Osteocyte (in vitro differentiated cells): ENCODE measurements at places on chromosomes 1 and 21. TPM values are rescaled to one million over a fixed set of nuclear protein-coding genes. Genes with fewer than 3 reads are reported as not detected.
A peak's percentile ranks its signal among the peaks of the same experiment; 100 is the strongest.

DNA sequence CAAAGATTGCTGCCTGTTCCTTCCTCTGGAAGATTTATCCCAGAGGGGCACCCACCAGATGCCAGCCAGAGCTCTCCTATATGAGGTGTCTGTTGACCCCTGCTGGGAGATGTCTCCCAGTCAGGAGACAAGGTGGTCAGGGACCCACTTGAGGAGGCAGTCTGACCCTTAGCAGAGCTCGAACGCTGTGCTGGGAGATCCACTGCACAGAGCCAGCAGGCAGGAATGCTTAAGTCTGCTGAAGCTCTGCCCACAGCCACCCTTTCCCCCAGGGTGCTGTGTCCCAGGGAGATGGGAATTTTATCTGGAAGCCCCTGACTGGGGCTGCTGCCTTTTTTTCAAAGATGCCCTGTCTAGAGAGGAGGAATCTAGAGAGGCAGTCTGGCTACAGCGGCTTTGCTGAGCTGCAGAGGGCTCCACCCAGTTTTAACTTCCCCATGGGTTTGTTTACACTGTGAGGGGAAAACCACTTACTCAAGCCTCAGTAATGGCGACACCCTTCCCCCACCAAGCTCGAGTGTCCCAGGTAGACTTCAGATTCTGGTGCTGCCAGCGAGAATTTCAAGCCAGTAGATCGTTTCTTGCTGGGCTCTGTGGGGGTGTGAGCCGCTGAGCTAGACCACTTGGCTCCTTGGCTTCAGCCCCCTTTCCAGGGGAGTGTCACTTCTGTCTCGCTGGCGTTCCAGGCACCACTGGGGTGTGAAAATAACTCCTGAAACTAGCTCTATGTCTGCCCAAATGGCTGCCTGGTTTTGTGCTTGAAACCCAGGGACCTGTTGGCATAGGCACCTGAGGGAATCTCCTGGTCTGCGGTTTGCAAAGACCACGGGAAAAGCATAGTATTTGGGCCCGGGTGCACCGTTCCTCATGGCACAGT, 51.1 kb upstream of the PDC start:
- DNase-seq, result no peak

DNA sequence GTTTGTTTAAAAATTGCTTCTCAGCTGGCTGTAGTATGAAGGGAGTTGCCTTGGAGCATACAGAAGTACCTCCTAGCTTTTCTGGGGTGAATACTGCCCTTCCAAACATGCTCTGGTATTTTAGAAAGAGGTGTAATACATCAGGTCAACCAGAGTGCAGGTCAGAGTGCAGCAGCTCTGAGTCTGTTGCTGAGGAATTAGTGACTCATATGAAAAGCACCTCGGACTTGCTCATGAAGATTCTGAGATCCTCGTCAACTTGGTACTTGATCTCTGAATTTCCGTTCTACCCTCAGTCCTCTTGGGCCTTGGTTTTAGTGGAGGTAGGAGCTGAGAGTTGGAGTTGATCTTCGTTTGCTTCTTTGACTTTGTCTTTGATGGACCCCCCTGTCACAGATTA, 67.3 kb downstream of the NOS1AP start:
- no peak for DNase-seq

- DNase-seq, result no peak
Measured at GRCh38 chr1:228295981-228296380, 88.1 kb downstream of the OBSCN start.

The LEFTY1 gene
- 0.24 and 0.40 TPM in 2 replicates for total RNA-seq

- DNase-seq, result no peak
Measured at GRCh38 chr1:30273456-30273855, 449.9 kb downstream of the MATN1 start.

DNA sequence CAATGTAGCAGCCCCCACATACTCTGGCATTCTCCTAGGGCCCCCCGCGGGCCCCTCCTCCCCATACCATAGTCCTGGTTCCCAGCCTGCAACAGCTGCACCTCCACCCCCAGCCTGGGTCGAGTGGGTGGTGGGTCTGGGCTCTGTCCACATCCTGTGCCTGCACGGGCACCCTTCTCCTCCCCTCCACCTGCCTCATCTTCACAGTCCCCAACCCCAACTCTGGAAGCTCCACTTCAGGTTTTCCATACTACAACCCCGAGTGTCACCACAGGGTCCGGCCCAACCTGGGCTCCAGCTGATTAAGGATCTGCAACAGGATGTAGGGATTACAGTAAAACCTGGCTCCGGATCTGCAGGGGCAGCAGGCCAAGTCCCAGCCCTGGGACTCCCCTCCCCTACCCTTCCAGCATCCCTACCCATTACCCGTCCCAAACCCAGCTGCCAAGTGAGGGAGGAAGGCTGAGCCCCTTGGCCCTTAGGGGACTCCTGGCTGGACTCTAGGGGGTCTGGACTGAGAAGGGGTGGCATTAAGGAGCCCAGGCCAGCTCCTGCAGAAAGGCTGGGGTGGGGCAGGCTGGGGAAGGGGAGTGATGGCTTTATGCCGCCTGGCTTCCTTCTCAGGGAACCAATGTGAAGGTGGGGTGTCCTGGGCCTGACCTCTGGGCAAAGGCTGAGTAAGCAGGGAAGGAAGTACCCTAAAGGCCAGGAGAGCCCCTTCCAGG, 116.8 kb downstream of the CASZ1 start:
- no peak for DNase-seq

DNA sequence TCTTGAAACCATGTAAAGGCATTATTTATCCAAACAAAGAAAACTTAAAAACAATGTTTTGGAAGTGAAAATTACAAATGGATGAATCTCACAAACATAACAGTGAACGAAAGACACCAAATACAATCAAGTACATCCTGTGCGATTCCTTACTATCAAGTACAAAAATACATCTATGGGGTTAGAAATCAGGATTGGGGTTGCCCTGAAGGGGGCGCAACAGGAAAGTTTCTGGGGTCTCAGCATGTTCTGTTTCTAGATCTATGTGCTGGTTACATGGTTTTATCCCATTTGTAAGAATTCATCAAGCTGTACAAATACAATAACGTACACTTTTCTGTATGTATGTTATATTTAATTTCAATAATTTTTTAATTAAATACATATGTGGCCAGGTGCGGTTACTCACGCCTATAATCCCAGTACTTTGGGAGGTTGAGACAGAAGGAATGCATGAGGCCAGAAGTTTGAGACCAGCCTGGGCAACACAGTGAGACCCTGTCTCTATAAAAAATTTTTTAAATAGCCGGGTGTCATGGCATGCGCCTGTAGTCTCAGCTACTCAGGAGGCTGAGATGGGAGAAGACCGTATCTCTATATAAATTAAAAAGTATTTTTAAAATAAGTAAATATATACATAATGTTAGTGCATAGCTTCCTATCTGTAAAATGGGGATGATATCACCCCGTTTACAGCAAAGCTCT, 121.5 kb upstream of the SOD1 start:
- no peak for DNase-seq

- no peak for DNase-seq
Measured at GRCh38 chr1:204419064-204419403, 7.4 kb upstream of the PPP1R15B start.

The LDLRAD2 gene
- total RNA-seq, result not detected in 2 replicates

DNA sequence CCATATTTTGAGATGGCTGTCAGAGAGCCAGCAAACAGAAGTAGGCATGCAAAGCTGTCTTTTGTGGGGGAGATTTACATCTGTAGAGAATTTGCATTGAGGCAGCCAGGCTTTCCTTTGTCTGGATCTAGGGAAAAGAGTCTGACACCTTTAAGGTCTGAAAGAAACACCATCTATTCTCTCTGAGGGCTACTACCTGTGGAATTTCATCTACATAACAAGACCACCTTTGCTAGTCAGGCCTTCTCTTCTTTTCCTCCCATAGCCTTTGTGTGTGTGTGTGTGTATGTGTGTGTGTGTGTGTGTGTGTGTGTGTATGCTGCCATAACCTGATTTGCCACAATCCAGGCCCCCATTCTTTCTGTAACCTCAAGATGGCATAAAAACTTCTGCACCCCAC, 28.4 kb upstream of the DMRTB1 start:
- no peak for DNase-seq

DNA sequence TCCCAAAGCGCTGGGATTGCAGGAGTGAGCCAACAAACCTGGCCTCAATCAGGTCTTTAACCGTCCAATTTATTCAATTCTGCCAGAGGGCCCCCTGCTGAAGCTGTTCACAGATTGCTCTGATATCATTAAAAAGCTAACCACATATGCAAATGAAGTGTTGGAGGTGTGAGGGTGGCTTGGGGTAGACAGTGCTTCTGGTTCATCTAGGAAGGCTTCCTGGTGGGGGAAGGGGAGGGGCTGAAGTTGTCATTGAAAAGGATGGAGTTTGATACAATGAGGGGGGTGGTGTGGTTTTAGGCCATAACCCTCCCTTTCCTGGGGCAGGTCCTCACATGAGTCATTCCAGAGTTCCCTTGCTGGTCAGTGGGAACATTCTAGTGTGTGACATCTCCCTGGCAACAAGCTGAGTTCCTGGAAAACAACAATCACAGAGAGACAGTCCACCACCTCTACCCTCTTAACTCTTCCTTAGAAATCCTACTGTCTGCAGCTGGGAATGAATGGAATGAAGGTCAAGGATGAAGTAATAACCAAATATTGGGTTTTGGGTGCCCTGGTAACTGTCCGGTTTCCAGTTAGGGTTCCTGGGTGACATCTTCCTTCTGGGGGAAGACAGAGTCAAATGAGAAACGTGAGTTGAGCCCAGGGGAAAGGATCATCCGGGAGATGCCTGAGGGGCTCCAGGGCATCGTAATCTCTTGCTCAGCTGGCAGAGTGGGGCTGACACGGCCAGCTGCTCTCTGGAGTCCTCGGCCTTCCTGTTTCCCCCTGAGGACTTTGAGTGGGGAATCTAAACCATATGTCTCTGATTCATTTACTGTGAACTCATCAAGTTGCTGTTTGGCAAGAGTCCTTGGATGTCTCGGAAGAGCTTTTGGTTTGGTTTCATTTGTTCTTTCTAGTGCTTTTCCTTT, 32.2 kb downstream of the BATF3 start:
- peak; percentile 92 for DNase-seq

The OPTC gene
- not detected in 2 replicates for total RNA-seq

The HENMT1 gene
- total RNA-seq, result 6.8 and 7.2 TPM in 2 replicates

The CD52 gene
- total RNA-seq, result not detected in 2 replicates

DNA sequence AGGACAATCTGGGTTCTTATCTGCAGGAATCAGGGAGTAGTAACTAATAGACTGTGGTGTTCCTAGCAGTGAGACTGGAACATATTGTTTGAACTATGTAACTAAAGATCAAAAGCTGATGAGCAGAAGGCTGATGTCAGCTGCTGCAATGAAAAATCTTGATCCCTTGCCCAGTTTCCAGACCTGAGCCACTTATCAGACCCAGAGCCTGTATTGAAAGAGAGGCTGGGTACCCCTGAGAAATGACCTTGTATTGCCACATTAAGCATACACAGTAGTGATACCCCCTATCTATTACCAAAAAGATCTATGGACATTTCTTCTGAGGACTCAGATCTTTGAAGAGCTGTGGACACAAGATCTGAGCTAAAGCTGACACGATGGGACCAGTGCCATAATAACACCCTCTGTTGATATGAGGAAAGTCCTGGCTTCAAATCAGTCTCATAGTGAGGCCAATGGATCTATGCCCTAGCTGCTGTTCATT, 178.0 kb upstream of the GALNT2 start:
- peak; percentile 30 for DNase-seq

DNA sequence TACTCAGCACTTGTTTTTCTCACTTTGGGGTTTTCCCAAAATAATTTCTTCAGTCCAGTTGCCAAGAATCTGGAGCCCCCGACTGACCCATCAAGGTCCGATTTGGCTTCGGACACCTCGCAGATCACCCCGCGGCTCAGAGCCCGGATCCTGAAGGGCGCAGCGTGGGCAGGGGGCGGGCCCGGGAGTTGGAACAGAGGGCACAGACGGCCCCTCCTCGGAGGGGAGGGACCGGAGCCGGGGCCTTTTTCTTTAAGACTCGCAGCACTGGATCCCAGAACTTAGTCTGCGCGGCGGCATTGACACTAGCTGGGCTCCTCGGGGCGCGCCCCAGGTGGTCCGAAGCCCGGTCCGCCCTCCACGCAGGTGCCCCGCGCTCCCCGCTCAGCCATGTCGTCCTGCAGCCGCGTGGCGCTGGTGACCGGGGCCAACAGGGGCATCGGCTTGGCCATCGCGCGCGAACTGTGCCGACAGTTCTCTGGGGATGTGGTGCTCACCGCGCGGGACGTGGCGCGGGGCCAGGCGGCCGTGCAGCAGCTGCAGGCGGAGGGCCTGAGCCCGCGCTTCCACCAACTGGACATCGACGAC, at the start of gene CBR3:
TSS of gene CBR3 (plus strand) at position 277 of the 588 bp plus-strand sequence. CDS start at position 391, 114 bp downstream.
- no peak for DNase-seq

The INSRR gene
- 0.08 and 0.21 TPM in 2 replicates for total RNA-seq

- DNase-seq, result no peak
Measured at GRCh38 chr21:36965720-36966065, 776 bp downstream of the HLCS start.

The CREB3L4 gene
- total RNA-seq, result 9.3 and 11.1 TPM in 2 replicates

- DNase-seq, result no peak
Measured at GRCh38 chr1:163604321-163604720, 282.6 kb downstream of the NUF2 start.

- DNase-seq, result no peak
Measured at GRCh38 chr1:23957096-23957495, 2.5 kb upstream of the PNRC2 start.

DNA sequence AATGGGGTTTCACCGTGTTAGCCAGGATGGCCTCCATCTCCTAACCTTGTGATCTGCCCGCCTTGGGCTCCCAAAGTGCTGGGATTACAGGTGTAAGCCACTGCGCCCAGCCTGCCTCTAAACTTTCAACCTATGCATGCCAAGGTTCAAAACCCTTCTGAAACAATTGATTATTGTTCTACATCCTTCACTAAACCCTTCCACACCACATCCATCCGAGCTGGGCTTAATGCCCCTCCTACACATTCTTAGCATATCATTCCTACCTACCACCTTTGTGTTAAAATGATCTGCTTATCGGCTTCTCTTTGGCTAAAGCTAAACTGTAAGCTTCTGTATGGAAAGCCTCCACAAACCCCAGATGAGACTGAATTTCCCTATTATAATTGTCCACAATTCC, 40.8 kb upstream of the DOCK7 start:
- DNase-seq, result no peak

DNA sequence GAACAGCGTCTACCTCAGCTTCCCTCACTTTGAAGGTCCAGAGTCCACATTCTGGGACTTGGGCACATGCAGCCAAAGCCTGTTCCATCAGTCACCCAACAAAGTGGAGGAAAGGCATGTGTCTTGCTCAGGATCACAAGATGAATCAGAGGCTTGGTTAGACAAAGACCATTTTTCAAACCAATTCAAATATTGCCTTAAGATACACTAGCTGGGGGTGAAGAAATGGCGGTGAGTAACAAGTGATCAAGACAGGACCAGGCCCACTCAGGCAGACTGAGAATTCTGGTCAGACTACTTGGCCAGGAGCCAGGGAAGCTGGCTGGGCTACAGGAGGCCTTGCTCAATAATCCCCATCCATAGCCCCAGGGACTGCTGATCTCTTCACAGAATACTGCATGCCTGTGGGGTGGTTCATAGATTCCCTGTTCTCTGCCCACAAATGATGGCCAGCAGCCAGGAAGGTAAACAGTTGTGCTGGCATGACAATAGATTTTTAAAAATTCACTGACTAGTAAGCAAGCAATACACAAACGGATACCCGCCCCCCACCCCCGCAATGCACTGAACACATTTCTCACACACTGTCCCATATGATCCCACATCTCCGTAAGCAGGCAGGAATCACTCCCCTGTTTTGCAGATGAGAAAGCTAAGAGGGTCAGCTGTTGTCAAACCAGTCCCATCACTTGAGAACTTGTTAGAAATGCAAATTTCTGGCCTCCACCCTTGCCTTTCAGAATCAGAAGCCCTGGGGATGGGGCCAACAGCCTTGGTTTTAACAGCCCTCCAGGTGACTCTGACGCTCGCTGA, 27.2 kb downstream of the ERI3 start:
- DNase-seq, result peak; percentile 97

GRCh38 chr1:7335224-7335879, 435.7 kb upstream of the VAMP3 start:
- no peak for DNase-seq

- DNase-seq, result no peak
Measured at GRCh38 chr1:17078991-17079868, 25.4 kb upstream of the SDHB start.
